ENCODE measurements at places on chromosomes 3 and 15.

- peak; percentile 10 for DNase-seq
These were observed 58.2 kb downstream of the RAB7A start for GRCh38 chr3:128784232-128784631.

GRCh38 chr3:167723025-167723512, 11.6 kb downstream of the PDCD10 start:
- no peak for DNase-seq

- DNase-seq, result no peak
These were observed 21.6 kb downstream of the LINS1 start for GRCh38 chr15:100580414-100580813.

DNA sequence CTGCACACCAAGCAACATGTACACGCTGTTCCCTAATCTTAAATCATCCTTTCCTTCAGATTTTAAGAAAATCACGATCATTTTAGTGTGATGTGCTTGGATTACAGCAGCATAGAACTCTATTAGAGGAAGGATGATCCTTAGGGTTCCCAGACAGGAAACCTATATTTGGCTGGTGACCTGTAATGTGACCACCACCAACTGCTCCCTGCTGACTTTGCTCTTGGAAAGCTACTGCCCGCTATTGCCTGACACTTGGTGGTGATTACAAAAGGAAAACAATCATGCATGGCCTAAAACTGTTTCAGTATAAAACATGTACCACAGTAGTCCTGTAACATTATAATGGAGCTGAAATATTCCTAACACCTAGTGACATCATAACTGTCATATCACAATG, 27.2 kb upstream of the LMOD3 start:
- DNase-seq, result no peak

DNA sequence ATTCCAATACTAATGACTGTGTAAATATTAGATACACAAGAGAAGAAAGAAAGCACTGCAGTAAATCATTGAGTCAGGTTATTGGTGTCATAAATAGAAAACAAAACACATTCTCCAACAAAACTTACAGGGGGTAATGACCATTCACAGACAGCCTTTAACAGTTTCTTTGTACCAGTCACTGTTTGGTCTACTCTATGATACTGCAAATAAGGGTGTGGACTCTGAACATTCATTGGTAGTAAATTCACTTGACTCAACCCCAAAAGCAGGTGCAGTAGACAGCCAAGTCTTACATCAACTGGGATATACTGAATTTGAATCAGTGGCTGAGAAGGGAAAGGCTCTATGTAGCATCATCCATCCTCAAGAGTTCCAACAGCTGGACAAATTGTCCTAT, 463.5 kb downstream of the FOXP1 start:
- no peak for DNase-seq

DNA sequence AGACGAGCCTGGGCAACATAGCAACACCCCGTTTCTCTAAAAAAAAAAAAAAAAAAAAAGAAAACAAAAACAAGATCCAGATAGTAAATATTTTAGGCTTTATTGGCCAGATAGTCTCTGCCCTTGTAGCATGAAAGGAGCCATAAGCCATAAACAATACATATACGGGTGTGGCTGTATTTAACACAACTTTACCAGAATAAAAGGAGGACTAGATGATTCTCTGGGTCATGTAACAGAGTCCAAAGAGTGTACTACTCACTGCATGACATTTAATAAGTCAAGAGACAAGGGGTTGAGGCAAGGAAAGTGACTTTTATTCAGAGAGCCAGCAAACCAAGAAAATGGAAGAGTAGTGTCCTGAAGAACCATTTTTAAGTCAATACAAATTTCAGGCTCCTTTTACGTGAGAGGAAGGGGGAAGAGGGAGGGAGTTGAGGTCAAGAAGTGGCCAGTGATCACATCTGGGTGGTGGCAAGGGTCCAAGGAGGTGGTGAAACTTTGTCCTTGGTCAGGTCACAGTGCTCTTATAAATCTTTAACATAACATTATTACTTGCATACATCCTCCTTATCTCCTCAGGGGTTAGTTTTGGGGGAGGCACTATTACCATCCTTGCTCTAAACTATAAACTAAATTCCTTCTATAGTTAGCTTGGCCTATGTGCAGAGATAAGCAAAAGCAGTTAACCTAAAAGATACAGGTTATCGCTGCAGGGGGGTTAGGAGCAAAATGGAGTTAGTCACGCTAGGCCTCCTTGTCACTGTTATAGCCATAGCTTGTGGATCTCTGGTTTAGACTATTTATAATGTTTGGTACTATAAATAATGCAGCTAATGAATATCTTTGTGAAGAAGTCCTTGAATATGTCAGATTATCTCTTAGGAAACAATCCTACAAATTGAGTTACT, 46.1 kb downstream of the METTL6 start:
- DNase-seq, result no peak

DNA sequence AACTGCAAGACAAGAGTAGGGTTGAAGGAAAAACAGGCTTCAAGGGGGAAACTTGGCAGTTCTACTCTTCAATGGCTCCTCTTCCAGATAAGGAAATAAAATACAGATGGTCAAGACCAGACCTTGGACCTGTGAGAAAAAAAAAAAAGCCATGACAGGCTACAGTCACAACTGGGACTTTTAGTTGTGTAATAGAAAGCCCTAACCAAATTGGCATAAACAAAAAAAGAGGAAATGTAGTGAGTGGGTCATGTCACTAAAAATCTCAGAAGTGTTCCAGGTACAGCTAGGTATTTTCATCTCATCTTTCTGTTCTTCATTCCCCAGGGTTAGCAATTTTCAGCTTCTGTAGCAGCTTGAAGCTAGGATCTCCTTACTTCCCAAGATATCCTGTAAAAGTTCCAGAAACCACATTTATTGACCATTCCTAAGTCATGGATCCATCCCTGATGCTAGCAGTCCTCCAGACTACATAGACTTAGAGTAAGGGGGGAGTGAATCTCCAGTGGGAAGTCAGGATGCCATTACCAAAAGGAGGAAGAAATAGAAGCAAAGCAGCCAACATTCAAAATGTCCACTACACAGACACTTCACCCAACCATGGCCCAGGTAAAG, 61.0 kb upstream of the CSTA start:
- DNase-seq, result no peak

GRCh38 chr3:136042608-136043221, 77.2 kb downstream of the PPP2R3A start:
- peak; percentile 65 for DNase-seq

DNA sequence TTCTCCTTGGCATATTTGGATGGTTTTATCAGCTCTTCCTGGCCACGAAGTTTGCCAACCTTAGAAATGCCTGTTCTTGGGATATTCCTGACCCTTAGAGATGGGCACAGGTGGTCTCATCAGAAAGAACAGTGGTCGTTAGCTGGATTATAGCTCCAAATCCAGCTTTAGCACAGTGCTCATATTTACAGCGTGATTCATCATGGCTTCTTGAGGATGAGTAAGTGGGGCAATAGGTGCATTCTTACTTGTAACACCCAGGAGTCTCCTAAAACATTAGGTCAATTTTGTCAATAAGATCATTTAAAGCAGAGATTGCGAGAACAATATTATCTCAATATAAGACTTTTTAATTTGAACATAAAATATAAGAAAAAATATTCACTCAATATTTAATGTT, 191.9 kb downstream of the GABRB3 start:
- DNase-seq, result no peak

- peak; percentile 97 for DNase-seq
These were observed 528.8 kb upstream of the NAALADL2 start for GRCh38 chr3:174330303-174330702.

- DNase-seq, result no peak
These were observed 26.3 kb downstream of the GABRR3 start for GRCh38 chr3:98008855-98009254.
